Mammary epithelial cell (primary cell): ENCODE measurements at places on chromosomes 4 and X. TPM values are rescaled to one million over a fixed set of nuclear protein-coding genes. Genes with fewer than 3 reads are reported as not detected.

BTC gene
- total RNA-seq, result 0.59 and 0.89 TPM in 2 replicates

GABRB1 gene
- not detected in 2 replicates for total RNA-seq

SFRP2 gene
- total RNA-seq, result not detected

PHEX gene
- total RNA-seq, result 2.0 TPM in 2 replicates

- no peak for DNase-seq
Observed at GRCh38 chr4:2787230-2788100, 5.4 kb upstream of the SH3BP2 start.
